ENCODE measurements at places on chromosomes 3 and 15.
A peak's percentile ranks its signal among the peaks of the same experiment; 100 is the strongest.

DNA sequence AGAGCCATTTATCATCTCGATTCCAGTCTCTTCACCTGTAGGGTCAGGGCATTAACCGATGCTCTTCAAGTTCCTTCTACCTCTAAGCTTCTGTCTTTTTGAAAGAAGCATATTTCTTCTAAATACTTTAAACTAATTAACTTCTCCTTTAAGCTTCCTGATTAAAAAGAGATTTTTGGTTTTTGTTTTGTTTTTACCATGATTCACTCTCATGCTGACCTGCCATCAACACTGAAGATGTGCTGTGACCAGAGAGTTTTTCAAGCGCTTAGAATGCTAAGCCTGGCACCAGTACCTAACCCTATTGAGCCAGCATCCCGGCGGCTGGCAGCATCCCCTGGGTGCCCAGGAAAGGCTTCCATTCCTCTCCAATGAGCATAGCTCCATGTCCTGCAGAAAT, 89.3 kb downstream of the FOXP1 start:
- peak; percentile 63 for DNase-seq

DNA sequence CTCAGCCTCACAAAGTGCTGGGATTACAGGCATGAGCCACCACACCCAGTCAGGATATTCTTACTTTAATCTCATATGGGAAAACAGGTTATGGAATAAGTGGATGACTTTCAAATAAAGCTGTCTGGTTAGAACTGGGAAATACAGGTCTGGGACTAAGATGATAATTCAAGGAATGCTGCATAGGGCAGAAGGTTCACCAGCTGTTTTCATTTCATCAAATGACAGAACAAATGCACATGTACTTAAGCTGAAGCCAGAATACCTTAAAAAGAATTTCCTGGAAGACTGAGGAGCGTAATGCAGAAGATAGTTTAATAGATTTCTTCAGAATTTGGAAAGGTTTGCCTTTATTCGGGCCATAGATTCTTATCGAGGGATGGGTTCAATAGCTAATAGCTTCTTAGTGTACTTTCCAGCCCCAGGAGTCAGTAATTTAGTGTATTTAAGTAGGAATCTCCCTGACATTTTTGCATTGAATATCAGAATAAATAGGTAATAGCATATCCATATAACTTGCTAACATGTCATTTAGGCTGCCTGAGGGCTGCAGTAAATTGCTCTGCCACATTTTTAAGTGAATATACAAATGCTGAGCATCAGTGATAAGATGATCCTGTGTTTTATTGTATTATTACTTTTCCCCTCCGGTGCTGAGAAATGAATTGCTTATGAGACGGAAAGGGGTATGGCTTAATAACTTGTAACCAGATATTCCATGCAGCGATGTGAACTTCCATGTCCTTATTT, 40.3 kb upstream of the ZNF770 start:
- no peak for DNase-seq

DNA sequence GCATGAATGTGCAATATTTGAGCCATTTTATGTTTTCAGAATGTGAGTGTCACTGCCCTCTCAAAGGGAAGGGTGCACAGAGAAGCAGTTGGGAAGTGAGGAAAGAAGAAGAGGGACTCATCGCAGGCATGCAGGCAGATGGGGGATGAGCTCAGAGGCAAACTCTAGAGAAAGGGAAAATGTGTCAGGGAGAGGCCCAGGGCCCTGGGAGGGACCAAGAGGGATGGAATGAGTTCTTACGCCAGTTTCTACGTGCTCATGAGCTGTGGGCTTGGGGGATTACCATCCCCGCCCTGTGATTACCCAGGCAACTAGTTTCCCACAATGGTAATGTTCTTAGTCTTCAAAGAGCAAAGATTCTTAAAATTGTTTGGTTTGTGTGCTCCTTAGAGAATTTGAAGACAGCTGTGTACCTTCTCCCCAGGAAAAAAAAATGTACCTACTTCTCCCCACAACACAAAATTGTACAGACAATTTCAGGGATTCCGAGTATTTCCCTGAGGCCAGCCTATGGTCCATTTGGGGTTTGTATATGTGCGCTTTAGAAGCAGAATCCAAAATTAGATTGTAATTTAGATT, 17.8 kb downstream of the GCSAM start:
- no peak for DNase-seq

GRCh38 chr3:127461286-127461910, 129.1 kb downstream of the TPRA1 start:
- no peak for DNase-seq

DNA sequence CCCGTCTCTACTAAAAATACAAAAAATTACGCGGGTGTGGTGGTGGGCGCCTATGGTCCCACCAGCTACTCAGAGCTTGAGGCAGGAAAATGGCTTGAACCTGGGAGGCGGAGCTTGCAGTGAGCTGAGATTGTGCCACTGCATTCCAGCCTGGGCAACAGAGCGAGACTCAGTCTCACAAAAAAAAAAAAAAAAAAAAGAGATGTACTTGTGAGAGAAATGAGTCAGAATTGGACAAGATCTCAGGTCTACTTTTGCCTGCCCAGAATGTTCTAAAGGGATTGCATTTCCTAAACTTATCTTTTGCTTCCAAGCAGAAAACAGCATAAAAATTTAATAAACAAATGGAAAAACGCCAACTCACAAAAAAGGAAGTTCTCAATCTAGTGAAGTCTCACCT, 167.5 kb downstream of the NR2F2 start:
- no peak for DNase-seq

DNA sequence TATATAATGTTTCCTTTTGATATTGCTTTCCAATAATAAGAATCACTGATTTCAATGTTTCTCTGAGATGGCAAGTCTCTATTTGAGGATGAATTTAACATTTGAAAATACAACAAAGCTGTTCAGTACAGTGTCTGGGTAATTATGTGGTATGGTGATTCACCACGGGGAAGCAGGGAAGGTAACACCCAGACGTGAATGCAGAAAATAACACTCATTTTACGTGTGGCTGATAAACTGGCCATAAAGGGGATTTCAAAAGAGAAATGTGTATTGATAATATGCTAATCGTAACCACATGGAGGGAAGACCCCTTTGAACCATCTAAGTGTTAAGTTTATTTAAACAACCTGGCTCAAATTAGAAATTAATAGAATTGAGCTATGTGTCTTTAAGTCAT, 344.6 kb downstream of the GRM7 start:
- DNase-seq: peak; percentile 61

DNA sequence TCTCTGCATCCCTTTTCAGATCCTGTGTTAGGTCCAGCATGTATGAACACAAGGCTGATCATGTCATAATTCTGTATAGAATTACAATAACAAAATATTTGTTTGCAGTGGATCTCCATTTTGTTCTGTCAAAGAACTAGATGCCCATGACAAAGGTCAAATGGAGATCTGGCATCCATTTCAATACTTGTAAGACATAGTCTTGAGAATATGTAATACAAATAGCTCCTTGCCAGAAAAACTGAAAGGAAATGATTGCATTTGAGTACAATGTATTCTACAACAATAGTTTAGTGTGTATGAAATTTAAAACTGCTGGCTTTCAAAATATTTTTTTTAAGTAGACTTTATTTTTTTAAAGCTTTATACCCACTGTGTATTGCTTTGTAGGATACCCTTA, 101.1 kb downstream of the CMSS1 start:
- no peak for DNase-seq
